ENCODE measurements at places on chromosomes 7 and 10.

DNA sequence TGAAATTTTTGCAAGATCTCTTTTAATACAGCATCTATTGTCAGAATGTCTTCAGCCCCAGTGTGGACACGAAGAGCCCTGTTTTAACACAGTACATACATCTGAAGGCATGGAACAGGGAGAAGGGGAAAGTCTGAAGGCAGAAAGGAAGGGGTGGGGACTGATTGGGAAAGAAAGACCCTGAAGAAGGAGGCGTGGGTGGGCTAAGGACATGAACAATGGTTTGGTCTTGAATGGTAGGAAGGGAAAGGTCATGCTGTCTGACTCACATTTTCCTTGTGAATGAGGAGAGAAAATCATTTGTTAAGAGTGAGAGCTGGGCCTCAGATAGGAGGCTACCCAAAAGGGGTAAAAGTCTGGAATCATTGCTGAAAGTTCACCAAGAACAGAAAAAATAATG is 297.1 kb downstream of the GALNT17 start:
- no peak for DNase-seq

GRCh38 chr7:66281678-66282590 is 76.8 kb downstream of the TPST1 start:
- DNase-seq, result no peak

GRCh38 chr7:93053949-93054943 is 63.5 kb downstream of the SAMD9 start:
- DNase-seq, result no peak

DNA sequence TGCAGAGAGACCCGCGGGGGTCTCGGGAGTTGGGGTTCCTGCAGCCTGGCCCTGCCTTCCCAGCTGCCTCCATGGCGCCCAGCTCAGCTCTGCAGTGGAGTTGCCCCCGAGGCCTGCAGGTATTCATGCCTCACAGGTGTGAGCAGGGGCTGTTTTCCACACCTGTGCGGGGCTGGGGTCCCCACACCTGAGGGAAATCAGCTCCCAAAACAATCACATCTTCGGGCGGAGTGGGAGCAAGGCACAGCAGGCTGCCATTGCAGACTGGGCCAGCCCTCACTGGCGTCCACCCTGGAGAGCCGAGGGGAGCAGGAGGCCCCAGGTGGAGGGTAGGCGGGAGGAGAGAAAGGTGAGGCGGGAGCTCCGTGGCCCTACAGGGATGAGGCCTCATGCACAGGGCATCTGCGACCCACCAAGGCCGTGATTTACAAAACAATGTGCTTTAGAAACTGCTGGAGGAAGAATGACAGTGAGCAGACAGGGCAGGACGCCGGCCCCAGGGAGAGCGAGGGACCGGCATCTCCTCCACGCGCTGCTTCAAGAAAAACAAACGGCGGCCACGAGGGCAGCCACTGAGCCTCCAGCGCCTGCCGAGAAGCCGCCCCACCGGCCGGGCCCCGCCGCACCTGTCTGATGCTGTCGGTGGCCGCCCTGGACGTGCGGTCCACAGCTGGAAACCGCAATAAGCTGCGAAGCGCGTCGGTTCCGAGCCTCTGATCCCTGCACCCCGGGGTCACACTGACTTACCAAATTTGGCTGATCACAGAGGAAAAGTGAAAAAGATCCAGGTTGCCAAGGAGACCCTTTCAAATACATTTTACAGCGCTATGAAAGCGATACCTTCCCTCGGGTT is 53.0 kb upstream of the PDGFA start:
- DNase-seq, result no peak

- DNase-seq, result no peak
These were observed 21.5 kb downstream of the LRRN3 start for GRCh38 chr7:111112439-111112838.

GRCh38 chr7:118352867-118353453 is 128.5 kb downstream of the ANKRD7 start:
- no peak for DNase-seq

DNA sequence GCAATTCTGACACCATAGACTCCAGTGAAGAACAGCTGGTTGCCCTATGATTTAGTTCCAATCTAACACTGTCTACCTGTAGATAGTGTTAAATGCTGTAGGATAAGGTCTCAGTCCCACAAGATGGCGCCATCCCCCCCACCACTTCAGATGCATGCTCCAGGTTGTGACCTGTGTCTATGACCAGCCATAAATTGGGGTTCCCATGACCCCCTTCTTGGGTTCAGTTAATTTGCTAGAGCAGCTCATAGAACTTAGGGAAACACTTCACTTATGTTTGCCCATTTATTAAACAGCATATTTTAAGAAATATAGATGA is 13.1 kb downstream of the CCSER2 start:
- no peak for DNase-seq

DNA sequence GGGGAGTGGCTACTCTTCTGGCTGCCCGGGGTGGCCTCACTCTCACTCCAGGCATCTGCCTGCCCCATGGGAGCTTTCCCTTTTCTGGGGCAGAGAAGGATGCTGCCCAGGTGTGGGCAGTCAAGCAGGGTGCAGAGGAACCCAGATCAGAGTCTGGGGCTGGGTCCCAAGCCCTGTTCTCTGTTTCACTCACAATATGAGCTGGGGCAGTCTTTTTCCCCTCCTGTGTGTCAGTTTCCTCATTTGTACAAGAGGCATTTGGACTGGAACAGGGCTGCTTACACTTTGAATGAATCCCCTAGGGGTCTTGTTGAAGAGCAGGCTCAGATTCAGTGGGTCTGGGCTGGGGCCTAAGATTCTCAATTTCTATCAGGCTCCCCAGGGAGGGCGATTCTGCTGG is 38.4 kb upstream of the AQP1 start:
- DNase-seq, result no peak

DNA sequence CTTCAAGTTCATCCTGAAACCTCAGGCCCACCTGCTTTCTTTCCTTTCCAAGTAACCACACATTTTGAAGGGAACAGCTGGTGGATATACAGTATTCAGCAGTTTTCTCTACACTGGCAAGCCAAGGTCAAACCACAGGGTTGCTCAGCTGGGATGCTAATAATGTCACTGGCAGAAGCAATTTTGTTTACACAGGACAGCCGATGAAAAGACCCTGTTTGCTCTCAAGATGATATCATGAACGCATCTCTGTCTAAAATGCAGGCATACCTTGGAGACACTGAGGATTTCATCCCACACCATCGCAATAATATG is 186.2 kb downstream of the USP6NL start:
- DNase-seq, result no peak

DNA sequence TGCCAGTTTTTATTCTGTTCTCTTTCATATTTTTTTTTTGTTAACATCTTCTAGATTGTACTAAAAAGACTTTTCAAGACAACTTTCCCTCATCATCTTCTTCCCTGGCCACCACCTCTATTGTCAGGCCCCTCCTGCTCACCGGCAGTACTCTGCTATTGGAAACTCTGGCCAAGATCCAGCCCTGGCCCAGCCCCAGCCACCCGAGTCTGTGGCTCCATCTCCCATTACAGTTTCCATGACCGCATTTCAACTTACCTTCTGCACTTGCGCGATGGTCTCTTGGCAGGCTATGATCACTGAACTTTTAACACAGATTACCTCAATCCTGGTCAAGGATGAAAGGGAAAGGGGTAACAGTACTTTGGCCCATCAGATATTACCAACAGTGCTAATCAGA is 137.7 kb upstream of the POM121L12 start:
- DNase-seq, result no peak

DNA sequence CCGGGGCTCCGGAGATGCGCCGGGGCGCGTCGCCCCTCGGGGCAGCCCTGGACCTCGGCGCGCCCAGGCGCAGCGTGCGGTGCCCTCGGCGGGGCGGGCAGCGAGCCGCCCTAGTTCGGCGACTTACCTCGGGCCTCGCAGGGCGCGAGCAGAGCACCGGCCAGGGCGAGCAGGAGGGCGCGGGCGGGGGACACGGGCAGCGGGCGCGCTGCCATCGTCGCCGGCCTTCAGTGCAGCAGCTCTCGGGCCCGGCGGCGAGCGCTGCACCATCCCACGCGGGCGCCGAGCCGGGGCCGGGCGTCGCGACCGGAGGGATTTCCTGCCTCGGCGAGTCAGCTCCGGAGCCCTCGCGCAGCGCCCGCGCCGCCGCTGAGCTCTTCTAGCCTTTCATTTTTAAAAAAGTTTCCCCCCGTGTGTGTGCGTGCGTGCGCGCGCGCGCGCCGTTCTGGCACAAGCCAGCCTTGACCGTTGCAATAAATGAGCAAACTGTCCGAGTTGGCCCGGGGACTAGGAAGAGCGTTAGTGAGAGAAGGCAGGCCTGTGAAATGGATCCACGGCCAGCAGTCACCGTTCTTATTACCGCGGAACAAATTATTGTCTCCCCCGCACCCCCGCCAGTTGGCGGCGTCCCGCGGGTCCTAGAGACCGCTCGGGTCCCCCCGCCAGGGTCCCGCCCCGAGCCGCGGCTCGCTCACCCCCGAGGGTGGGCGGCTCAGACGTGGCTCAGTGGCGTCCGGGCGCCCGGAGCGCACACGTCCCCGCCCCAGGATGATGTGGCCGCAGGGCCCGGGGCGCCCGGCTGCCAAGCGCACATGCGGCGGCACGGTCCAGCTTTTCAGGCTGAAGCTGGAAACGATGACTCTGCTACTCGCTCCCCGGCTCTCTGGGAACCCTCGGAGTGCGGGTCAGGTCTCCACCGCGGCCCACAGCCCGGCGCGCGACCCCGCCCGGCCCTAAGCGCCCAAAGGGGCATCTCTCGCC is at the start of gene ADAM12:
TSS of gene ADAM12 (minus strand) at position 547 of the 981 bp plus-strand sequence. CDS start at position 215, 332 bp downstream.
- DNase-seq, result no peak

- DNase-seq, result no peak
These were observed 102.4 kb upstream of the LRGUK start for GRCh38 chr7:134024739-134025138.

DNA sequence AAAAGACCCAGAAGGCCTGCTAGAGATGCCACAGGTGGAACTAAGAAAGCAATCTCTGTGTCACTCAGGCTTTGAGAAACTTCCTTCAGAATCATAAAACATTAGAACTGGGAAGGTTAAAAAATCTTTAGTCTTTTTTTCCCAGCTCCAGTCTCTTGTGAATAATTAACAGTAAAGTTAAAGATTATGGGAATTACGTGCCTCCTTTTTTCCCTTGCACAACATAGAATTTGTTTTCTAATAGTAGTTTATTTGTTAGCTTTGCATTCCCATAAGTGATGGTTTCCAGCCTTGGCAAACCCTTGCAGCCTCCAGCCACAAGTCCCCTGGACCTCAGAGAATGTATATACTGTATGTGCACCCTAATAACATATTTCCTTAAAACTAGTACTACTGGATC is 128.3 kb downstream of the TPST1 start:
- DNase-seq, result no peak

- no peak for DNase-seq
These were observed 68.9 kb downstream of the MYOF start for GRCh38 chr10:93413252-93413689.

- DNase-seq, result no peak
These were observed 105.8 kb downstream of the THSD7A start for GRCh38 chr7:11726001-11726793.

GRCh38 chr7:80100254-80100653 is 34.4 kb upstream of the GNAI1 start:
- DNase-seq, result no peak

GRCh38 chr10:82068501-82068900 is 193.5 kb downstream of the NRG3 start:
- DNase-seq, result no peak

DNA sequence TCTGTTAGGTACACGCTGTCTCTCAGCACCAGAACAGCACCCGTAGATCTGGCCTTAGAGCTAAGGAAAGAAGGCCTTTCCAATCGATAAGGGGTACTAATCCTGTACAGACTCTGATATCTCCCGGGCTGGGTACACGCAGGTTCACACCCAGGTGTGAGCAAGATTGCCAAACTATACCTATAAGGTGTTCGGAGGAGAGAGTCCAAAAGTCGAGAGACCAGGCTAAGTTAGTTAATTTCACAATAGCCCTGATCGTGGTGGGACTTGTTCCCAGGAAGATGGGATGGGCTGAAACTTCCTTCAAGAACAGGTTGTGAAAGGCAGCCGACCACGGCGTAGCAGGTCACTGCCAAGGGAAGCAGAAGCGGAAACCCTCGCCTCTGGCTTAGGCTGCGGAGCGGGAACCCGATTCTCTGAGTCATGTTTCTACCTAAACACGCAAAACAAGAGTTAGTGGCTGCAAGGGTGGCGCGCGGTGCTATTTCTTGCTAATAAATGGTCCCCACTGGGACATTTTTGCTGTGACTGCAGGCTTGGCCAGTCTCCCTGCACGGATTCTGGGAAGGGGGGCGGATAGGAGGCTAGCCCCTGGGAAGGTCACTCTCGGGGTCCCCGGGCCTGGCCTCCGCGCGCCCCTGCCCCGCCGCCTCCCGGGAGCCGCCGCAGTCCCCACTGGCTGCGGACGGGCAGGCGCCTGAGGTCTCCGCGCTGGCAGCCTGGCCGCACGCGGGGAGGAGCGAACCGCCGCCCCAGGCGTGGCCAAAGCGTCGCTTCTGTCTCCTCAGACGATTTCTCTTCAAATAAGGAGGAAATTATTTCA is 75.4 kb upstream of the PDSS1 start:
- no peak for DNase-seq

- DNase-seq, result no peak
These were observed 376.9 kb upstream of the LRGUK start for GRCh38 chr7:133750287-133750686.

GRCh38 chr7:14604606-14605005 is 297.9 kb downstream of the DGKB start:
- no peak for DNase-seq

- no peak for DNase-seq
These were observed 75.3 kb downstream of the HIP1 start for GRCh38 chr7:75663302-75663907.

GRCh38 chr10:32348297-32349198 is 1.6 kb upstream of the EPC1 start:
- DNase-seq, result no peak

- no peak for DNase-seq
These were observed 66.8 kb upstream of the CYP26C1 start for GRCh38 chr10:92993699-92994272.

DNA sequence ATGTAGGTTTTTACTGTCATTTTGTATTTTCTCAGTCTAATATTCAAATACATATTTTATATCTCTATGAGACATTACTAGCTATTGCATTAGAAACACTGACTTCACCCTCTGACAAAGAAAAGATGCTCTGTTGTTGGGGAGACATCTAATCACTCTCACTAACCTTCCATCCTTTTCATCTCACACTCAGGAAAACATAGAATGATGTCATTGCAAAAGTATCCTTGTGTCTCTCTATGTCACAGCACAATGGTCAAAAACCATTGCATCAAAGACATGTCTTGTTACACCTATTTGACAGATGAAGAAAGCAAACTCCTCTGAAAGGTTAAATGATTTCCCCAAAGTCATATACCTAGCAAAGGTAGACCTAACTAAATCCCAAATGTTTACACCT is 231.3 kb upstream of the PTN start:
- no peak for DNase-seq
